ENCODE measurements at places on chromosomes 4 and X.

GRCh38 chr4:138647433-138647832, 368.1 kb upstream of the NOCT start:
- DNase-seq = no peak

DNA sequence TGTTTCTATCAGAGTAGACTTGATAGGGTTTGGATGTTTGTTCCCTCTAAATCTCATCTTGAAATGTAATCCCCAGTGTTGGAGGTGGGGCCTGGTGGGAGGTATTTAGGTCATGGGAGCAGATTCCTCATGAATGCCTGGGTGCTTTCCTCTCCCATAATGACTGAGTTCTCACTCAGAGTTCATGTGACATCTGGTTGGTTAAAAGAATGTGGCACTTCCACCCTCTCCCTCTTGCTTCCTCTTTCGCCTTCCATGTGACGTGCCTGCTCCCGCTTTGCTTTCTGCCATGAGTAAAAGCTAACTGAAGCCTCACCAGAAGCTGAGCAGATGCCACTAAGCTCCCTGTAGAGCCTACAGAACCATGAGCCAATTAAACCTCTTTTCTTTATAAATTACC, 47.3 kb upstream of the SRPX start:
- peak; percentile 60 for DNase-seq

DNA sequence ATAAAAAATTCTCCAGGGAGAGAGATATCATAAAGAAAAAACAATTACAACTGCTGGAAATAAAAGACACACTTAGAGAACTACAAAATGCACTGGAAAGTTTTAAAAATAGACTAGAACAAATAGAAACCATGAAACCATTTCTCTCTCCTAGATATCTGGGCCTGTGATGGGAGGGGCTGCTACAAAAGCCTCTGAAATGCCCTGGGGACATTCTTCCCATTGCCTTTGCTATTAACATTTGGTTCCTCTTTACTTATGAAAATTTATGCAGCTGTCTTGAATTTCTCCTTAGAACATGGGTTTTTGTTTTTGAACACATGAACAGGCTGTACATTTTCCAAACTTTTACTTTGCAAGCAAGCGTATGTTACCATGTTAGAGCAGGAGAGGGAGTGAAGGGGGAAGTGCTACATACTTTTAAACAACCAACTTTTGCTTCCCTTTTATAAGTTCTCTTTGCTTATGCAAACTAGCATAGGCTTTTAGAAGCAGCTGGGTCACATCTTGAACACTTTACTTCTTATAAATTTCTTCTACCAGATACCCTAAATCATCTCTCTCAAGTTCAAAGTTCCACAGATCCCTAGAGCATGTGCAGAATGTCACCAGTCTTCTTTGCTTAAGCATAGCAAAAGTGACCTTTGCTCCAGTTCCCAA, 47.9 kb upstream of the PACRGL start:
- DNase-seq = no peak

GRCh38 chr4:53055274-53055673, 193.2 kb downstream of the RASL11B start:
- DNase-seq = no peak
